Effector memory CD8-positive, alpha-beta T cell (primary cell): ENCODE measurements at places on chromosomes 12 and 14.

DNA sequence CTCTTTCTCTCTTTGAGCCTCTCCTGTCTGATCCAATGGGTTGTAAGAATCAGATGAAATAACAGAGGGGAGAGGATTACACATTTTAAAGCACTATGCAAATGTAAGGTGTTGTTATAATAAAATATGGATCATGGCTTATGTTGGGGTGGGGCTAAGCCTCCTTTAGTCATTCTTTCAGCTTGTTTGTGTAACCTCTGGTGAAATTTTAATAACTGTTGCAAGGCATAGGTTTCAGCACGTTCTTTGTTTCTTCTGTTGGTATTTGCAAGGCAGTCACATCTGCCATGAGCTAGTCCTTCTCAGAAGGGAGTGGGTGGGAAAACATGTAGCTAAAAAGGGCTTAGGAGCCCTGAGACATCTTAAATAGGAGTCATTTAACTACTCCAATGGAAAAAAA is 74.8 kb upstream of the FRMD6 start:
- no peak overlapping the region for H3K27ac ChIP-seq
- peaks cover 81% of the 10 kb centered on the region for H3K27me3 ChIP-seq
- no peak overlapping the region for H3K4me3 ChIP-seq
- peaks cover 6% of the 10 kb centered on the region for H3K4me1 ChIP-seq

DNA sequence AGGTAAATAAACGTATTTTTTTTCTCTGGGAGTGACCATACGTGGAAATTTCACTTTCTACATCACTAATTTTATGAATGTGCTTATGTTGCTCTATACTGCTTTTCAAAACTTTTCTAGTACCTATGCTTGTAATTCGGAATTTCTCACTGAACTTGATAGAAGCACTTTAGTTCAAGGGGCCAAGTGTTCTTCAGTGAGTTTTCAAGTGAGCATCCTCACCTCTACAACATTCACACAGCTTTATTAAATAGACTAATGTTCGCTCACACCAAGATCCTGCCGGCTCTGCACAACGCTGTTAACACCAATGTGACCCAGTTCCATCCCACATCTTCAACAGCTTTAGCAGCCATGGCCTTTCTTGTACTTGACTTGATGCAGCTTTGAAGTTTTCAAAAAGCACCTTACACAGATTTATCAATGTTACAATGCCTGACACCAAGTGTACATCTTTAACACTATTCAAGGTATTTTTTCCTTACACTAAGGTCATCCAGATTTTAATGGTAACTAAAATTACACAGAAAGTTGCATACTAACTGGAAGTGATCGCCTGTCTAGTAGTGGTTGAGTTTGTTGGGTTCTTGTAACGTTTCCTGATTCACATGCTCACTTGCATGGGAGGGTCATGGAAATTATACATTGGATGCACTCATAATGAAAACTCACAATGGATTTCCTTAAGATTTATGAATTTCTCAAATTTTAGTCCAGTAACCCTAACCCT is 4.5 kb downstream of the UBC start:
- H3K27ac ChIP-seq: peak overlapping the region; percentile 57
- peak overlapping the region; percentile 52 for H3K4me3 ChIP-seq
- no peaks in the 10 kb centered on the region for H3K27me3 ChIP-seq
- H3K36me3 ChIP-seq: peaks cover 62% of the 10 kb centered on the region
- H3K4me1 ChIP-seq: peaks cover 43% of the 10 kb centered on the region

- H3K36me3 ChIP-seq: no peaks in the 10 kb centered on the region
- no peaks in the 10 kb centered on the region for H3K27me3 ChIP-seq
- H3K4me3 ChIP-seq: no peak overlapping the region
- no peak for DNase-seq
- no peaks in the 10 kb centered on the region for H3K4me1 ChIP-seq
Observed at GRCh38 chr14:97848317-97848980, 1051.3 kb downstream of the VRK1 start.

DNA sequence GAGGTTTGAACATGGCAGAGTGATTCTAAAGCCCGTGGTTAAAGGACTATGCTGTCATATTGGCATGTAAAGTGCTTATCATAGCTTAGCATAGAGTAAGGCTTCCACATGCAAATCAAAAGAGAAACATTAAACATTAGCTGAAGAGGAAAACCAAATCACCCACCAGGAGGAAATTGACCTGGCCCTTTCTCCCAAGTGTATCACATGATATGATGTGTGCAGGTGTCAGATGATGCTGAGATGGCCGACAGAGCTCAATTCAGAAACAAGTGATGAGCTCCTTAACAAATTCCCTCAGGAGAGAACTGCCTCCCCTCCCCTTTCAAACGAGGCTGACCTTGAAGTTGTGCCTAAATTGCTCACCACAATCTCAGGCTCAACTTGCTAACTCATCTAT is 217.1 kb upstream of the BTG1 start:
- H3K36me3 ChIP-seq: peaks cover 4% of the 10 kb centered on the region
- peaks cover 36% of the 10 kb centered on the region for H3K4me1 ChIP-seq
- H3K27ac ChIP-seq: peak overlapping the region; percentile 83
- no peak for DNase-seq
- no peaks in the 10 kb centered on the region for H3K27me3 ChIP-seq

DNA sequence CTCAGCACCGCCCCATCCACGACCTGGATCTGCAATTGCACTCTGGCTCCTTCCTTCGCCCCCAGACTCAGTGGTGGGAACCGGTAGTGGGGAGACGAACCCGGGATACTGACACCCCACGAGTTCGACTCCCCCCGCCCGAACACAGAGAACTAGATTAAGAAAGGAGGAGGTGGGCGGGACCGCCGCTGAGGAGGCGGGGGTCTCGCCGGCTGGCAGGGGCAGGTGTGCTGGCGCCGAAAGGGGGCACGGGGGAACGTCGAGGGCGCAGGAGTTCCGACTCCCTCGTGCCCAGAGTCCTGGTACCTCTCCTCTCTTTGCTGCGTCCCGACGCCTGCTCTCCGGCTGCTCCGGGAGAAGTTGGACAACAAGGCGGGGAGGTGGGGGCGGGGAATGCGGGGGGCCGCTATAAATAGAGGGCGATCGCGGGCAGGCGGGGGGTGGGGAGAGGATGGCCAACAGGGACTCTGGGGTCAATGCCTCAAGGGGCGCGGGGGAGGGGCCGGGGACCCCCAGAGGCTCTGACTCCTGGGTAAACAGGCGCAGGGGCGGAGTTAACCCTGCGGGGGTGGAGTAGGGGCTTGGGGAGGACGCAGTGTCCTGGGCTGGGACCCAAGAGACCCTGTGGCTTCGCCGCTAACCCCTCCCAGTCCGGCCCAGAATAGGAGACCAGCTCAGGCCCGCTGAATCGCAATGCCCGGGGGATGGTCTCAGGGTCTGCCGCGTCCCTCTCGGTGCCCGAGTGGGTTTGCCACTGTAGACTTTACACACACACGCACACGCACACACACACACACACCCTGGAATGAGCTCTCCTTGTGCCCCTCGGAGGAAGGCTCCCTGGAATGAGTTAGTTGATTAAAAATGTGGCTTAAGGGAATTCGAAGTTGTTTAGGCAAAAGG is 761 bp upstream of the NDRG2 start:
- peak overlapping the region; percentile 59 for H3K27ac ChIP-seq
- peaks cover 6% of the 10 kb centered on the region for H3K36me3 ChIP-seq
- peaks cover 10% of the 10 kb centered on the region for H3K4me1 ChIP-seq
- no peaks in the 10 kb centered on the region for H3K27me3 ChIP-seq
- DNase-seq: no peak
